ENCODE measurements at places on chromosomes 11 and 22.

- no peak for DNase-seq
These were observed 6.0 kb upstream of the RAB3IL1 start for GRCh38 chr11:61923166-61924063.

- DNase-seq: no peak
These were observed 2.7 kb downstream of the GNAZ start for GRCh38 chr22:23072911-23073491.

GRCh38 chr11:44029507-44029845 lies 18.3 kb upstream of the ACCSL start:
- DNase-seq: no peak

DNA sequence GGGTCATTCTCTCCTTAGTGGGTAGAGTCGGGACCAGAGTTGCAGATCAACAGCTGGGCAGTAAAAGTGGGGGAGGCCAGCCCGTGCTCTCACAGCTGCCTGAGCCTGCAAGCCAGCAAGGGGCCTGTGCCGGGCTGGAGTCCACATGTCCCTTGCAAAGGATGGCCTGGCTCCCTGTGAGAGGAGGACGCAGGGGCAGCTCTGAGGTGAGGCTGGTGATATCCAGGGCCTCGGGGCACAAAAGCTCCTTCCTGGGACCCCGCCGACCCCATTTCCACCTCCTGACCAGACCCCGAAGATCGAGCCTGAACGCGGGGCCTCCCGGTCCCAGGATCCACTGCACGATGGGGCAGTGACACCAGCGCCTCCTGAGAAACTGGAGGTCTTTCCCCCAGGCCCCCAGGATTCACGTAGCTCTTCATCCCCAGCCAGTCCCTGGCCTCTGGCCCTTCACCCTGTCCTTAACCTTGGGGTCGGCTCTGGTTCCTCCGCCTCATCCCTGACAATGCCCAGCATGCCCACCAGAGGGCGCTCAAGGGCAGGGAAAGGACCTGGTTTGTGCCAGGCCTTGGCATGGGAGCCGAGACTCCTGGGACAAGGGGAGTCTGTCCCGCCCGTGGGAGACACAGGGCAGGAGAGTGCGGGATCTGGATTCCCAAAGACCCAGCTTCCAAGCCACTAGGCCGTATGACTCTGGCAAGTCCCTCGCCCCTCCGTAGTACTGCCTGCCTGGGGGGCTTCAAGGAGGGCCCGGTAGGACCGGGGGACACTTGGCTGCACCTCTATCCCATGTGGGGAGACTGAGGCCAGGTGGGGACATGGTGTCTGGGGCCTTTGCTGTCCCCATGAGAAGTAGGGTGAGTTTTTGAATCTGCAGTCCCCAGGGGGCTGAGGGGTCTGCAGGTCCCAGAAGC lies 17.8 kb upstream of the WNT7B start:
- peak; percentile 60 for DNase-seq

GRCh38 chr11:60863550-60864521 lies 3.5 kb upstream of the ZP1 start:
- no peak for DNase-seq

DNA sequence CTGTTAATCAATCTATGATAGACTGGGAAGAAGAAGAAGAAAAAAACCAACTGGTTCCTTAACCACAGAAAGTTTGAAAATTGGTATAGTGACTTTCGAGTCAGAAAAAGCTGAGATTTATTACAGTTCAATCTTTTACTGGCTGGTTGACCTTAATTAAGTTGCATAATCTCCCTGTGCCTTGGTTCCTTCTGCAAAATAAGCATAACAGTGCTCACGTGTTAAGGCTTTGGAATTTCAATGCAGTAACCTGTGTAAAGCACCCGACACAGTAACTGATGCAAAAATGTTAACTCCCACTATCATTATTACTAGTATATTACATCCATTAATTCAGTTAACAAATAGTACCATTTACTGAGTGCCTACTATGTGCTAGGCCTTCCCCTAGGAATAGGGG lies 22.6 kb upstream of the E2F8 start:
- no peak for DNase-seq

DNA sequence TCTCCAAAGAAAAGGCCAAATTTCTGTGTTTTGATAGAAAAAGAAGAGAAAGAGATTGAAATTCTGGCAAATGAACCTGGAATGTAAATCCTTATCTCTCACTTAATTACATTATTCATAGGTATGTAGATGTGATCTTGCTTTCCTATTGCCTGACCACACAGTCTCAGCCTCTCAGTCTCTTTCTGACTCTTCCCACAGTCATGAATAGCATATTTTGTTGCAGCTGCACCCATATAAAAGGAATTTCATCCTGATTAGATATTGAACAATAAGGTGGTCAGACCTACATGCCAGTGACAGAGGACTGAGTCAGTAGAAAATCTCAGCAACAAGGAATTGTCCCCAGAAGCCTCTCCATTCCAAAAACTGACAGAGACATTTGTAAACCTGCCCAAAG lies 62.9 kb upstream of the LRRC4C start:
- DNase-seq: no peak

GRCh38 chr11:69390561-69390960 lies 90.9 kb upstream of the LINC01488 start:
- no peak for DNase-seq

DNA sequence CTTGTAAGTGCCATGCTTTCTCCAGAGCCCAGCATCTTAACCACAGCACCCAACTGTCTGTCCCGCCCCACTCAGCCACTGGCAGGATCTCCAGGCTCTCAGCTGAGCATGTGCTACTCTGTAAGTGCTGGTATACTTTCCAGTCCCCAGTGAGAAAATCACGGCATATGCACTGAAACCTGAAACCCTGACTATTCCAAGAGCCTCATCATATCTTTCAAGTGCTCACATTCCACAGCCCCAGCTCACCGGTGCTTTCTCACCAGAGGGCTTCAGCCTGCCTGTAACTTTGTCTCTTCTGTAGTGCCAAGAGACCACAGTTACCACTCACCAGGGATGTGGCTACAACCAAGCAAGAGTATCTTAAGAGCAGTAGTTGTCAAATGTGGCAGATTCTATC lies 24.4 kb upstream of the PAMR1 start:
- DNase-seq: no peak

DNA sequence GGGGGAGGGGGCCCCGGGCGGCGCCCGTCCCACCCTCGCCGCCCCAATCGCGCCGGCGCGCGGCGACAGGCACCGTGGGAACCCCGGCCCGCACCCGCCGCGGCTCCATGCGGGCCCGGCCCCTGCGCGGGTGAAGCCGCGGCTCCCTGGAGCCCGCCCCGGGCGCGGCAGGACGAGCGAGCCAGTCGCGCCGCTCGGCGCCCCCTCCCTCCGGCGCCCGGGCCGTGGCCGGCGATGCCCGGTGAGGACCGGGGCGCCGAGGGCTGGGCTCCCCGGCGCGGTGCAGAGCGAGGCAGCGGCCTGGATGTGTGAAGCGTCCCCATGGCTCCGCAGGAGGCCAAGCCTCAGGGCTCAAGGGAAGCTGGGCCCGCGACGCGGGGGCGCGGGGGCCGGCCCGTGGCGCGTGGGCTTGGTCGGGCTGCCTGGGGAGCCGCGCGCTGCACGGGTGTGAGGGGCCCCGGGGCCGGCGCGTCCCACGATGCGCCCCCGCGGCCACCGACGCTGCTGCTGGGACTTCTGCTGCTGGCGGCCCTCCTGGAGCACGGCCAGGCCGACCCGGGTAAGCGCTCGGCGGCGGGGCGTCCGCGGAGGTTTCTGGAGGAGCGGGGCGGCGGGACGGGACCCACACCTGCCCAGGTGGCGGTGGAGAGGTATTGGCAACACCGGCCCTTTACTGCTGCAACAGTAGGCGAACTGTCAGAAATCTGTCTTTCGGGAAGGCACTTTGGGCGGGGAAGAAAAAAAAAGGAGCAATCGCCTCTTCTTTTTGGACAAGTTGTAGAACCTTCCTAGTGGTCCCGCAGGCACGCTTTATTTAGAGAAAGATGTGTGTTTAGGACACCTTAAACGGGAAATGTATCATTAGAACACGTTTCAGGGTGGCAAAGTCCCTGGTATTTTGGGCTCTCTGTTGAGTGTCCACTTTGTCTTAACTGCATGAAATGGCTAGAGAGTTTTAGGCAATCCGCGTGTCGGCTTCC lies 119.4 kb downstream of the HIPK3 start:
- no peak for DNase-seq

DNA sequence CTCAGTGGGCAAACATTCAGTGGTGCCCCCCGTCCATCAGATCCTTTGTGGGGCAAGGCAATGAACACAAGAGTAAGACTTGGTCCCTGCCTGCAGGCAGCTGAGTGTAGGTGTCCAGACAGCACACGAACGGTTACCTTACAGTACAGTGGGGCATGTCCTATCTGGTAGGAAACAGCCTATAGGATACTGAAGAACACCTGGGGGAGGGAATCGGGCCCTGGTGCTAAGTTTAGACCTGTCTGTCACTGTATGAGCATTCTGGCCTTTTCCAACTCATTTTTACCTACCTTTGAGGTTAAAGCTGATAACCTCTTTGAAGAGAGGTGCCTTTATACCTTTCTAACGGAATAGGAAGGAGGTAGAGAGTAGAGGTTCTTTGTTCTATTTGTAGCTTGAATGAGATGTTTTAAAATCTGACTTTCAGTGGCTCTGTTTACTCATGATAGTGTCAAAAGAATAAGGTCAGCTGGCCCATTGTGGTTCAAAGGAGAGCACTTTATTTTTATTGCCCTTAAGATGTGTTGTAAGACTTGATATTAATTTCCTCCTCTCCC lies 8.9 kb downstream of the ZNRF3 start:
- no peak for DNase-seq

- DNase-seq: no peak
These were observed 4.7 kb downstream of the CSDC2 start for GRCh38 chr22:41565403-41566054.

GRCh38 chr11:64753019-64753379 lies 6.8 kb downstream of the PYGM start:
- DNase-seq: no peak

- DNase-seq: no peak
These were observed 34.1 kb downstream of the OR4D9 start for GRCh38 chr11:59545179-59546020.

DNA sequence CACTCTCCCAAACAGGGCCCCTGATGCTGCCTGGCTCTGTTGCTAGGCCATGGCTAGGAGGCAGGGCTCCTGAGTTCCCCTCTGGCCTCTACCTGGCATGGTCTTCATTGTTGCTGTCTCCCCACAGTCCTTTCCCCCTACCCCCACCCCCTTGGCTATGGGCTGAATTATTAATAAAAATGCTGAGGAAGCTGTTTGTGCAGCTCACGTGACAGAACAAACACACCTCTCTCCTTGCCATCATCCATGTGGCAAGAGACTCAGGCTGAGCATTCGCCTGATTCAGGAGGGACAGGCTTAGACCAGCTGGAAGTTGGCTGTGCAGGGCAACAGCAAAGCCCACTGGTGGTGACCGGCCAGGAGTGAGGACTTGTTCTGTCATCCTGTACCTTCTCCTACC lies 4.2 kb upstream of the SYT7 start:
- no peak for DNase-seq

- DNase-seq: no peak
These were observed at the start of gene C1QTNF5 for GRCh38 chr11:119340335-119341221. TSS of gene C1QTNF5 (minus strand) at chr11:119340883. CDS start at chr11:119340397, 486 bp downstream.

DNA sequence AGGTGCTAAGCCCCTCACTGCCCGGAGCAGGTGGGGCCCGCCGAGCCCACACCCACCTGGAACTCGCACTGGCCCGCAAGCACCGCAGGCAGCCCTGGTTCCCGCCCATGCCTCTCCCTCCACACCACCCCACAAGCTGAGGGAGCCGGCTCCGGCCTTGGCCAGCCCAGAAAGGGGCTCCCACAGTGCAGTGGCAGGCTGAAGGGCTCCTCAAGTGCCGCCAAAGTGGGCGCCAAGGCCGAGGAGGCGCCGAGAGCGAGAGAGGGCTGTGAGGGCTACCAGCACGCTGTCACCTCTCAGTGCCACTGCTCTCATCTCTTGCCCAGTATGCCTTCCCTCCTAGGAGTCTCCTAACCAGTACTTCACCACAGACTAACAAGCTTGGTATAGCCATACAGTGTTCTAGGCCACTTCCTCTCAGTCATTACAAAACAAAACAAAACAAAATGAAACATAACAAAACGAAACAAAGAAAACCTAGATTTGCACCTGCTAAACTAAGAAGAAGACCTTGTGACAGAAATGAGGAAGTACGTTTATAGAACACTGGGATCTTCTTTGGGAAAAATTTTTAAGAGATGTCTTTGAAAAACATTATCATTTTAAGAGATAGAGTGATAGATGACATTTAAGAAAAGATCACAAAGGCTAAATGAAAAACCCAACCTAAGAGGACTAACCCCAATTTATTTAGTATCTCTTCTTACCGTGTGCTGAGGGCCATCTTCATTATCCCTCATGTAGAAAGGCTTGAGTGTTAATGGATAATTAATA lies 47.7 kb upstream of the GAB2 start:
- DNase-seq: no peak

Measured in stimulated activated CD4-positive, alpha-beta T cell treated with anti-CD3 and anti-CD28 coated beads, Interleukin-15, amount 100 ng/mL, for 1 hour (primary cell).